ENCODE measurements at places on chromosomes 11 and 22.

DNA sequence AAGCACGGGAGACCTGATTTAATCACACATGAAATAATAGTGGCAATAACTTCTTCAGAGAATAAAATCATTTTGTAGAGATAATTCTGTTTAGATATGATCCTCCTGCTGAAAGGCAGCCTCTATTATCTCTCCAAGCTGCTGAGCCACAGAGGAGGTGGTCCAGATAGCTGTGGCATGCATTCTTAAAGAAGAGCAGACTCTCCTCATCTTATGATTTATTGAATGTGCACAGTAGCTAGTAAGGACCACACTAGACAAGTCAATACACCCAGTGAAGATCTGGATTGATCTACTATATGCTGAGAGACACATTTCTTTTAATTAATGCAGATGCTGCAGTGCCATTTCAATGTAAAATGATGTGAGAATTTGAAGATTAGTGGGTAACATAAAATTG is 552.9 kb upstream of the ANO3 start:
- no peak for DNase-seq

- no peak for DNase-seq
Observed at GRCh38 chr22:18109410-18110193, 1.0 kb upstream of the TUBA8 start.

GRCh38 chr22:19748991-19749664 is 11.4 kb upstream of the TBX1 start:
- no peak for DNase-seq

DNA sequence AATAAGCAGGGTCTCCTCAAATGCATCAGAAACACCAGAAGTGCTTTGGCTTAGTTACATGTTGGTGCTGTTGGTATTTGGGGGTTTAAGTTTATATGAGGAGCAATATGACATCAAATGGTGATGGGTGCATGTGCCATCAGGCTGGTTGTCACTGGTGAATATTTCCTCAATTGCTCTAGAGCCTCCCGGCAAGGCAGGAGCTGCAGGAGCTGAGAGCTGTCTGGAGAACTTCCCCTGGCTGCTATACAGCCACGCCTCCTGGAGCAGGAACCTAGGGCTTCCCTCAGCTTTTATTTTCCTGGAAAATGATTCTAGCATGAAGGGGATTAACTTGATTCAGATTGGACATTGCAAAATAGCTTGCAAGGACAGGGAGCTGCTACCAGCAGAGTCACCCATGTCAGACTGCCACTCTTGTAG is 15.8 kb downstream of the IGLL5 start:
- no peak for DNase-seq

DNA sequence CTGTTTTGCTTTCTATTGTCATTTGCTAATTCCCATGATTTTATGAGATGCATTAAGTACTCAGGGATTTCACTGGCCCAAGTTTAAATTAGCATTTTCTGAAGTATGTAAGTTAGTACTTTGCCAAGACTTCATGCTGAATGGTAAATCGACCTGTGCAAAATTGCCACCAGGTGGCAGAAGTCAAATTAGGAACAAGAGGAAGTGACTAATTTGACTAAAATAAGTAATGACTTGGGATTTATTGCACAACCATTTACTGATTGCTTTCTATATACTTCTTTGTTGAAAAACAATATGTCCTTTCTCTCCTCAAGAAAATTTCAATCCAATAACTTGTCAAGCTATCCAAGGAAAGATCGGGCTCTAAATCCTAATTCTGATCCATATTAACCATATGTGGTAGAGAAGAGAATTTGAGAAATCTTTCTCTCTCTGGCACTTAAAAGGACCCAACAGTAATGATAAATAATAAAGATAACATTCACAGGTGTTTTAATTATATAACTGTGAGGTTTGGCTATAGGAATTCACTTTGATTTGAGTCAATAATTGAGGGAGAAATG is 253.7 kb upstream of the CHORDC1 start:
- peak; percentile 47 for DNase-seq

Measured in astrocyte of the cerebellum (primary cell).